ENCODE measurements at places on chromosomes 1 and 21.

GRCh38 chr21:35395728-35396127 is 346.6 kb upstream of the RUNX1 start:
- no peak for DNase-seq

DNA sequence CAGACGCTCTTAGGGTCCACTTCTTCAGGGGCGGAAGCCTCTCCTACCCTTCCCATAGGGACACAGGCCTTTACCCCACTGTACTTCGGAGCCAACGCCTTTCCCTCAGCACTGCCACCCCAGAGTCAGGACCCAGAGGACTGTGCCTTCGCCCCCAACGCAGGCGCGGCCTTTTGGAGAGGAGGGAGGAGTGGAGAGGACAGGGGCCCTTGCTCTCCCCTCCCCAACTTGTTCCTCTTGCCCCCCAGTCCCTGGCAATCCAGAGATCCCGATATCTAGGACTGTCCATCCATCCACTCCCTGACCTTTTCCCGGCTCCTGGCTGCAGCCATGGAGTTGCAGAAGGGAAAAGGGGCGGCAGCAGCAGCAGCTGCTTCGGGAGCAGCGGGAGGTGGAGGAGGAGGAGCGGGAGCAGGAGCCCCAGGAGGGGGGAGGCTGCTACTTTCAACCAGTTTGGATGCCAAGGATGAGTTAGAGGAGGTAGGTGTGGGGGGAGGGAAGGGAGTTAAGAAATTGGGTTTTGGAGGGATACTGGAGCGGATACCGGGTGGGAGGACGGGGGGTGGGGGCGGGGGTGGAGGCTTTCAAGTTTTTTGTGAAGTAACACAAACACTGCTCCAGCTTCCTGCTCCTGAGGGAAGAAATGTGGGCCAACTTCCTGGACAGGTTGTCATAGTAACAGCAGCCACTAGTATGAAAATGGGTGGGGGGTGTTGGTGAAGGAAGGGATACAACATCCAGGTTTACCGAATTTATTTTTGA is 636 bp downstream of the INTS3 start:
- DNase-seq, result peak; percentile 16

DNA sequence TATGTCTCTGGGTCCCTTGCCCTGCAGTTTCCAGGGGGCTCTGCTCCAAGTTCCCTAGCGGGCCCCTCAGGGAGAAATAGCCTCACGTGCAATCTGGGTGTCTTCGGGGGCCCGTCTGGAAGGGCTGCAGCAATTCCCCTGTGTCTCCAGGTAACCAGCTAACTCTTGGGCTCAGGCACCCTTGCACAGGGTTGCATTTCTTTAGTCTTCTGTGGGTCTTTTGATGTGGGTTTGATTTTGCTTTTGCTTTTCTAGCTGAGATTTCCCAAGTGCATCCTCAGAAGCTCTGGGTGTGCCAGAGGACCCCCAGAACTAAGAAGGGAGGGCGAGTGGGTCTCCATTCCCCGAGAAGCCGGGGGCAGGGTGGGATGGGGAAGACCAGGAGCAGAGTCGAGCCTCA is 75.7 kb downstream of the SPSB1 start:
- DNase-seq, result no peak

- DNase-seq, result no peak
Measured at GRCh38 chr1:235739631-235740030, 90.0 kb upstream of the GNG4 start.

DNA sequence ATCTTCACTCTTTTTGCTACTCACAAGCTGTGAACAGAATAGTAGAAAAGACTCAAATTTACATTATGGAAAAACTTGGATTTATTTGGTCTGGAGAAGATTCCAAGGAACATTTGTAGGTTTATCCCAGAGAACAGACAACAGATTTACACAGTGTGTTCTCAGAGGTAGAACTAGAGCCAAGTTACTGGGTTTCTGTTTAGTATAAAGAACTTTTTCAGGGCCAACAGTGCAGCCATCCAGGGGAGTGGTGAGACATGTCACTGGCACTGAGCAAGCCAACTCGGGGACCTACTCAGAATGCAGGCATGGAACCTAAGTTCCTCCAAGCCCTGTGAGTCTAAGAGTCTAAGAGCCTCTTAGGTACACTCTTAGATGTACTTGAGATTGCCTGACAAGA is 142.6 kb downstream of the OMA1 start:
- DNase-seq, result no peak

- DNase-seq, result no peak
Measured at GRCh38 chr1:61426254-61426653, 298.7 kb downstream of the TM2D1 start.

DNA sequence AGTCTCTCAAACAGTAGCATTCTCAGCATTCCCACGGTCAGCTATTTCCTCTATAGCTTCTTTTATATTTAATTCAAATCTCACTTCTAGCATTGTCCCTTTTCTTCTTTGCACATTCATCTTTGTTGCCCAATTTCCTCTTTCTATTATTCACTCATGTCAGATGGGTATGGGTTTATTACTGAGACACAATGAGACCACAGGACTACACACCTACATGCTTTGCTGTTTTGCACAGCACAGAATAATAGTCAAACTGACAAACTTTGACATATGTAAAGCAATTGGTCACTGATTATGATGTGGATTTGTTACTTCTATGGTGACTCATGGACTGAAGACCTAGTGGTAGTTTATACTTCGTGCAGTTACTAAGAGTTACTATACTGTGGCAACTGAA is 5.8 kb upstream of the CD1C start:
- no peak for DNase-seq

DNA sequence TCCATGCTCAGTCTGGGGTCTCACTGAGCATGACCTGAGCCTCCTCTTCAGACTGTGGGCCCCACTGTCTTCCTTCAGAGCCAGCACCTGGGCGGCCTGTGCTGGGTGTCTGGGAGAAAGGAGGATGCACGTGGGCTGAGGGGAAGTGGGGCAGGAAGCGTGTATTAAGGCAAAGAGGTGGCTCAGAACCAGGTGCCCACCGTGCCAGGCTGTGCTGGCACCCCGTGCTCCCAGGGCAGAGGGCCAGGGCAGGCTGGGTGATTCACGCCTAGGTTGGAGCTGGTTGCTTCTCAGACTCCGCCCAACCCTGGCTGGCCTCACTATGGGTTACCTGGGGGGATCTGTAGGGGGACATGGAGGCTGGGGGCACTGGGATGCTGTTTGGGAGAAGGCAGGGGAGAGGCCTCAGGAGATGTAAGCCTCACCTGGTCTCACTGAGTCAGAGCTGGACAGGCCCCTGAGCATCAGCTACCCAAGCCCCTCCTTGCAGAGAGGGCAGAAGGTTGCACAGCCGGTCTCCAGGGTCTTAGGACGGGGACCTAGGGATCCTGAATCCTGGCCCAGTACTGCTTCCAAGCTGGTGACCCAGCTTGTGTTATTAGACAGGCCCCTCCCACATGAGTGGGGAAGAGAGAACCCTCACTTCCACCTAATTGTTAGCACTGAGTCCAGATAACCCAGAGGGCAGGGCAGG is 18.6 kb upstream of the PADI1 start:
- DNase-seq, result no peak

DNA sequence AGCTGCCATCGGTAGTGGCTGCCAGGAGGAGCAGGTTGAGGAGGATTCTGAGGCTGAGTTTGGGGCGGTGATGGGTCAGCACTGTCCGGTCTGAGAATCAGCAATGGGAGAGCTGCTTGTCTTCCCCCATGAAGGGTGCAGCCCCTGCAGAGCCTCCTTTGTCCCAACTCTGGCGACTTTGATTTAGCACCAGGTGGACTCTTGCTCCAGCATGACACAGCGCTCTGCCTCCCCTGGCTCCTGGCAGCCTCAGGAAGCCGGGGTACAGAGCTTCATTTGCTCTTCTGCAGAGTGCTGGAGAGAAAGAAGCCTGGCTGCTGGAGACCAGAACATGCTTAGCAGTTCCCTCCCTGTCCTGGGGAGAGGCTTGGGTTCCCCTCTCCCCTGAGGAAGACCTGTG is 13.3 kb downstream of the ZDHHC18 start:
- no peak for DNase-seq

DNA sequence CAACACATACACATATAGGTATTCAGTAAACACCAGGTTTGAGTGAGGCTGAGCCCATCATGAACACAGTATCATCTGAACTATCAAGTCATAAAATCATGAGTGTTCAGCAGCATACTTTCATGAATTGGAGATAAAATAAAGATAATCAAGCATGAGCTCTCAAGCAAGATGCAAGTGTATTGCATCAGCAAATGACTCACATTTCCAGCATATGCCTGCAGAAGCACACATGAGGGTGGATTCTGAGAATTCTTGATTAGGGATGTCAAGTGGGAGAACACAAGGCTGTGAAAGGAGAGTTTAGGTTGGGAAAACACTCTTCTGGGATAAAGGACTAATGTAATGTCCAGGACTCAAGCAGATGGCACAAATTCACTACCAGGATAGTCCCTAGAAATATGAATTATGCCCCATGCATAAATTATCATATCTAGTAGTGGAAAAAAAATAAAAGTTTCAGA is 299.2 kb downstream of the SRGAP2C start:
- DNase-seq, result no peak

DNA sequence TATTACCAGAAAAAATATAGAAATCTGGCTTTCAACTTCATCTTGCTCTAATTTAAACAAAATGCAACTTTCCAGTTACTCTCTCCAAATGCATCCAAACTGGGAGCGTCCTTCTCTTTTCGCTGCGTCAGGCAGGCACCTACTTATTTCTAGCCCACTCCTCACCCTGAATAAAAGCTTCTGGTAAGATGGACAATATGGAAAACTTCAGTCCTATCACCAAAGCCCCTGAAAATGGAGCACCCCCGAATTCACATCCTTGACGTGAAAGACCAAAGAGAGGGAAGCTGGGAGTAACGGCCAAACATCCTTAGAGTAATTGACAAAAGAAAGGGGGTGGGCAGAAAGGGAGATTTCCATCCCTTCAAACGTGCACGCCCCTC is 5.5 kb upstream of the PROX1 start:
- DNase-seq, result no peak
